ENCODE measurements at places on chromosomes 7 and 10.

DNA sequence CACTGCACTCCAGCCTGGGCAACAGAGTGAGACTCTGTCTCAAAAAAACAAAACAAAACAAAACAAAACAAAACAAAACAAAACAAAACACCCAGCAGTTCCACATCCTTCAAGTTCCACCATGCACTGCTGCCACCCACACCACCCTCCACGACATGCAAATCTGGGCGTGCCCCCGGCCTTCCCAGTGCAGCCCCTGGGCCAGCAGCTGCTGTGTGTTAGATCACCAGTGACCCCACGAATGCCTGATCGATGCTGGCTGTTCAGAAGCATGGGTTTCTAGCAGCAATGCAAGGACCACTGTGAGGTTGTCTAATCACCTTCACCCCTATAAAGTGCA lies 36.3 kb downstream of the ELFN1 start:
- DNase-seq: no peak

- no peak for DNase-seq
These were observed 96.9 kb upstream of the SH2B2 start for GRCh38 chr7:102189756-102190155.

DNA sequence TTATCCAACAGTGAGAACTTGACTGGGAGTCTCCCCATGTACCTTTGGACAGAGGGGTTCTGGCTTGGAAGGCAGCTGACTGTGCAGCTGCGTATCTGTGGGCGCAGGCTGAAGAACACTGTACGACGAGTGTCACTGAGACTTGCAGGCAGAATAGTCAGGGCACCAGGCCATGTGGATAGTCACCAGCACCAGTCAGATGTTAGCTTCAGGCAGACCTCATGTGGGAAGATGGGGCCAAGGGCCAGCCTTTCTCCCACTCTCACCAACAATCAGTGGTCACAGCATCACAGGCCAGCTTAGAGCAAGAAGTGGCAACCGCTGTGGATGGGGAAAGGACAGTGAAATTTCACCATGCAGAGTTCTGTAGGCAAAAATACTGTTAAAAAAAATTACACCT lies 43.4 kb upstream of the GJD4 start:
- no peak for DNase-seq

- DNase-seq: no peak
These were observed 31.3 kb downstream of the LIPJ start for GRCh38 chr10:88617772-88618300.

GRCh38 chr10:11515596-11516430 lies 95.6 kb downstream of the USP6NL start:
- no peak for DNase-seq

- DNase-seq: no peak
These were observed 164.0 kb upstream of the NRP1 start for GRCh38 chr10:33498391-33498891.

DNA sequence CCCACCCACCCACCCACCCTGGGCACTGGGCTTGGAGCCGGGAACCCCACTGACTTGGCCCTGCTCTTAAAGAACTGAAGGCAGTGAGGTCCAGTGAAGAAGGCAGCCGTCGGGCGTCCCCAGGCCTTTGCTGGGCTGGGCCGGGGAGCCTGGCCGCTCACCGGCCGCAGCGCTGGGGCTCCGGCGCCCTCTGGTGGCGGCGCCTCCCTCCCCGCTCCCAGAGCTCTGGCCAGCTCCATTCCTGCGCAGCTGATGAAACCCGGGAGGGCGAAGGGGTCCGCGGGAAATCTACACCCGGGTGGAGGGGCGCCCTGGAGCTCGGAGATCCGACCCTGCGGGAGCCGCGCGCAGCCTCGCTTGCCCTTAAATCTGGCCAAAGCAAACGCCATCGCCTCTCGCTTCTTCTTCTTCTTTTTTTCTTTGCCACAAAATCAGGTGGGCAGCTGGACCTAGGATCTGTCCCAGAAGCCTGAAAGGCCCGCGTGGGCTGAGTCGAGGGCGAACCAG lies 1.7 kb upstream of the CXCL12 start:
- no peak for DNase-seq

- no peak for DNase-seq
These were observed 18.3 kb upstream of the EFCAB10 start for GRCh38 chr7:105599551-105599950.

GRCh38 chr10:31017534-31018355 lies 13.9 kb downstream of the ZNF438 start:
- no peak for DNase-seq

DNA sequence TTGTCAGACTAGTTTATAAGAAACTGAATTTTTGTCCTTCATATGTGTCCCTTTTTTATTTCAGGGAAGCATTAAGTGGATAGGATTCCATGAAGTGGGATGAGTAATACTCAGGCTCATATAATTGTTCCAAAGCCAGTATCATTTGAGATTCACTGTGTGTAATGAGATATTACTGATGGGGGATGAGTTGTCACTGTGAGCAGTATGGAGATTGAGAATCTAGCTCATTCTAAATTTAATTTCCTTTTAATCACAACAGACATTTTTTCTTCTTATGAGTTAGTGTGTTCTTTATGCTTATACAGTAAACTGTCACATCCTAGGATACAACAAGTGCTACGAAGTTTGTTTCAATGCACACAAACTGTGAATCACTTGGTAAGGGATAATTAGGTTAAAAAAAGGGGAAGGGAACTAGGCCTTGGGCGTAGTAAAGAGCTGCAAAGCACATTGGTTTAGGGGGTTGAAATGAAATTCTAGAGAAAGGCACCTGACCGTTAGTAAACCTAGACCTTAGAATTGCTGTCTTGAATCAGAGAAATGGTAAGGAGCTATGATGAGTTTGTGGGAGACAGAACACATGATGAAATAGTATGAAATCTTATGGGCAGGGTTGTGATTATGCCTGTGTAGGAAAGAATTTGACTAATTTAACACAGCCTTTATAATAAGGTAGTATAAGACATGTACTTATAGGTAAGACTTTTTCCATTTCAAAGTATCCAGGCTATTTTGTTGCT lies 153.4 kb downstream of the MLLT10 start:
- no peak for DNase-seq
